ENCODE measurements at places on chromosomes 13 and 19. TPM values are rescaled to one million over a fixed set of nuclear protein-coding genes. Genes with fewer than 3 reads are reported as not detected.

TOMM40 gene
- polyA plus RNA-seq = 27.7 TPM

SIGLEC5 gene
- not detected for polyA plus RNA-seq

LGALS14 gene
- polyA plus RNA-seq = not detected

GADD45B gene
- polyA plus RNA-seq = 69.8 TPM

KLK15 gene
- not detected for polyA plus RNA-seq

CLASRP gene
- polyA plus RNA-seq = 15.9 TPM

GAPDHS gene
- polyA plus RNA-seq = not detected

KLK10 gene
- not detected for polyA plus RNA-seq

ZFP14 gene
- polyA plus RNA-seq = 0.87 TPM

SKA3 gene
- 5.9 TPM for polyA plus RNA-seq

DNMT1 gene
- polyA plus RNA-seq = 27.4 TPM

SPRY2 gene
- polyA plus RNA-seq = 21.6 TPM

RNF225 gene
- polyA plus RNA-seq = not detected

FAM83E gene
- polyA plus RNA-seq = 0.16 TPM

PEX11G gene
- polyA plus RNA-seq = 1.9 TPM

PDX1 gene
- polyA plus RNA-seq = not detected

SNRPA gene
- 92.2 TPM for polyA plus RNA-seq

MCEMP1 gene
- not detected for polyA plus RNA-seq

EDDM13 gene
- not detected for polyA plus RNA-seq

UCHL3 gene
- 39.7 TPM for polyA plus RNA-seq

ZNF573 gene
- 0.90 TPM for polyA plus RNA-seq

CBY2 gene
- polyA plus RNA-seq = not detected

ASPDH gene
- polyA plus RNA-seq = not detected

HPN gene
- polyA plus RNA-seq = not detected

EDNRB gene
- polyA plus RNA-seq = not detected

ADGRE1 gene
- polyA plus RNA-seq = not detected

DCUN1D2 gene
- polyA plus RNA-seq = 12.7 TPM

NBEA gene
- polyA plus RNA-seq = 24.6 TPM

ZNF296 gene
- 0.09 TPM for polyA plus RNA-seq

RFX1 gene
- polyA plus RNA-seq = 0.37 TPM

ZNF554 gene
- 2.2 TPM for polyA plus RNA-seq

ILF3 gene
- polyA plus RNA-seq = 99.0 TPM

SMIM17 gene
- 0.07 TPM for polyA plus RNA-seq

NEK3 gene
- polyA plus RNA-seq = 10.1 TPM

SIGLEC8 gene
- polyA plus RNA-seq = not detected

CGB5 gene
- not detected for polyA plus RNA-seq

FUT2 gene
- polyA plus RNA-seq = not detected

ZMYM2 gene
- polyA plus RNA-seq = 11.6 TPM

TSHZ3 gene
- polyA plus RNA-seq = 3.6 TPM

ZNF225 gene
- polyA plus RNA-seq = 2.5 TPM

PLA2G4C gene
- polyA plus RNA-seq = 11.3 TPM

ZNF541 gene
- polyA plus RNA-seq = 0.06 TPM

DAND5 gene
- polyA plus RNA-seq = not detected

DACH1 gene
- 0.01 TPM for polyA plus RNA-seq

ZNF471 gene
- polyA plus RNA-seq = 3.6 TPM

FSD1 gene
- polyA plus RNA-seq = 11.9 TPM

GIPC3 gene
- polyA plus RNA-seq = 0.36 TPM

ZNF865 gene
- 1.4 TPM for polyA plus RNA-seq

SYNGR4 gene
- not detected for polyA plus RNA-seq

SUPT20H gene
- 50.0 TPM for polyA plus RNA-seq

ZNF575 gene
- polyA plus RNA-seq = 0.09 TPM

UPK1A gene
- 0.39 TPM for polyA plus RNA-seq

Measured in BJ (cell line).